T-helper 1 cell treated with Interleukin-12 subunit alpha and Interleukin-12 subunit beta and Interleukin-4 antibody, amounts not matched to agents 30 ng/mL and 1 ng/mL, for 36 hours (primary cell): ENCODE measurements at places on chromosomes 13 and 19. TPM values are rescaled to one million over a fixed set of nuclear protein-coding genes. Genes with fewer than 3 reads are reported as not detected.

Gene ZNF135
- 0.12 TPM in 1 of 2 replicates, not detected in the other for total RNA-seq

Gene SH2D3A
- 29.7 and 30.8 TPM in 2 replicates for total RNA-seq

Gene CYP2S1
- total RNA-seq, result 0.73 and 2.1 TPM in 2 replicates

Gene ZNF581
- 22.0 and 23.6 TPM in 2 replicates for total RNA-seq

Gene SEMA6B
- not detected in 2 replicates for total RNA-seq

Gene DOHH
- total RNA-seq, result 16.9 and 19.4 TPM in 2 replicates

Gene KLK12
- total RNA-seq, result not detected in 2 replicates

Gene NCR1
- total RNA-seq, result not detected in 2 replicates

Gene FPR2
- total RNA-seq, result not detected in 2 replicates

Gene RNF113B
- total RNA-seq, result not detected in 2 replicates

Gene KCNN4
- 82.9 and 87.8 TPM in 2 replicates for total RNA-seq

Gene METTL21C
- not detected in 2 replicates for total RNA-seq

Gene FXYD1
- not detected in 2 replicates for total RNA-seq

Gene IGFL4
- total RNA-seq, result not detected in 2 replicates

Gene PSG7
- not detected in 2 replicates for total RNA-seq

Gene TEX29
- total RNA-seq, result 0.68 and 0.81 TPM in 2 replicates

Gene VWA8
- 17.1 and 18.7 TPM in 2 replicates for total RNA-seq

Gene CRX
- not detected in 2 replicates for total RNA-seq

Gene CILP2
- total RNA-seq, result 0.17 and 0.20 TPM in 2 replicates

Gene SYCN
- not detected in 2 replicates for total RNA-seq

Gene CEACAM4
- not detected in 2 replicates for total RNA-seq

Gene ZNF460
- 42.0 and 44.9 TPM in 2 replicates for total RNA-seq

Gene FXYD5
- total RNA-seq, result 350 and 365 TPM in 2 replicates

Gene NLRP7
- 0.12 and 0.20 TPM in 2 replicates for total RNA-seq

Gene CYP2F1
- total RNA-seq, result not detected in 2 replicates

Gene GFY
- not detected in 2 replicates for total RNA-seq
